ENCODE measurements at places on chromosomes 3 and 15.

GRCh38 chr3:8313560-8314267, 187.9 kb upstream of the LMCD1 start:
- DNase-seq = no peak

GRCh38 chr3:38662544-38662943, 13.1 kb upstream of the SCN5A start:
- DNase-seq = no peak

- no peak for DNase-seq
Observed at GRCh38 chr15:51751697-51752683, 593 bp downstream of the TMOD2 start.

DNA sequence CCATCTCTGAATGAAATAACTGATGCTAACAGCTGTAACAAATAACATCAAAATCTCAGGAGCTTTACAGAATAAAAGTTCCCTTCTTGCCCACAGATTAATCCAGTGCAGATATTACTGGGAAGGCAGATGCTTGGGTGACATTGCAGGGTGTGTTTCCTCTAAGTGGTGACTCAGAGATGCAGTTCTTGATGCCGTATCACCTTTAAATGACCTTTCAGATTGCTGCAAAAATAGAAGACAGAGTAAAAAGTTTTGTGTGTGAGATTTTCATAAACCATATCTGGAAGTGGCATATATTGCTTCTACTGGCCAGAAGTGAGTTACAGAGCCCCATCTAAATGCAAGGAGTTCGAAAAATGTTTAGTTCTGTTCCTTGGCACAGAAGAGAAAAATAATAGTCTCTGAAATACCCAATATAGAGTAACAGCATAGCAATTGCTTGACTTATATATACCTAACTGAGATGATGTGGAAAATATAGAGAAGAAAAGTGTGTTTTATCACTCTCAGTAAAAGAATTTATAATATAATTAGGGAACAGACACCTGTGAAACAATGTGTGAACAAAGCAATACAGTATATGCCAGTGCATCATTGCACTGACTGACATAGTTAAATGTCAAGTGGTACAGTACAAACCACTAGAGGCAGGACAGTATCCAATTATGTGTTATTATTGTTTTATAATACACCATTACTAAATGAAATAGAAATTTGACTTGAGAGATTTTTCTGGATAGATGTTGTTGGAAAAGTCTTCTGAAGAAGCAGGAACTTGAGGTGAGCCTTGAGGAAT, 430.7 kb upstream of the CBLB start:
- no peak for DNase-seq

Measured in type B pancreatic cell (in vitro differentiated cells).